Epithelial cell of proximal tubule (primary cell): ENCODE measurements at places on chromosomes 1 and 21. TPM values are rescaled to one million over a fixed set of nuclear protein-coding genes. Genes with fewer than 3 reads are reported as not detected.

The ERG gene
- 0.29 TPM in 1 of 2 replicates, not detected in the other for total RNA-seq

The LENEP gene
- total RNA-seq = not detected in 2 replicates

The DTL gene
- total RNA-seq = 17.6 and 31.5 TPM in 2 replicates

The FAM163A gene
- total RNA-seq = not detected in 2 replicates
